ENCODE measurements at places on chromosomes 13 and 19. TPM values are rescaled to one million over a fixed set of nuclear protein-coding genes. Genes with fewer than 3 reads are reported as not detected.

- H3K27me3 ChIP-seq: no peaks in the 10 kb centered on the region
- no peak overlapping the region for H3K4me3 ChIP-seq
- no peaks in the 10 kb centered on the region for H3K36me3 ChIP-seq
- DNase-seq: no peak
- no peak overlapping the region for H3K27ac ChIP-seq
These were observed 34.6 kb downstream of the ADPRHL1 start for GRCh38 chr13:113418722-113419049.

ZNF432 gene
- 12.6 TPM for total RNA-seq

GRCh38 chr13:71879129-71879535, 12.1 kb upstream of the DACH1 start:
- no peak overlapping the region for H3K27ac ChIP-seq
- no peaks in the 10 kb centered on the region for H3K27me3 ChIP-seq
- peaks cover 9% of the 10 kb centered on the region for H3K4me1 ChIP-seq
- H3K36me3 ChIP-seq: no peaks in the 10 kb centered on the region
- H3K4me3 ChIP-seq: no peak overlapping the region

PLVAP gene
- total RNA-seq: not detected

ADPRHL1 gene
- 1.00 TPM for total RNA-seq

DNA sequence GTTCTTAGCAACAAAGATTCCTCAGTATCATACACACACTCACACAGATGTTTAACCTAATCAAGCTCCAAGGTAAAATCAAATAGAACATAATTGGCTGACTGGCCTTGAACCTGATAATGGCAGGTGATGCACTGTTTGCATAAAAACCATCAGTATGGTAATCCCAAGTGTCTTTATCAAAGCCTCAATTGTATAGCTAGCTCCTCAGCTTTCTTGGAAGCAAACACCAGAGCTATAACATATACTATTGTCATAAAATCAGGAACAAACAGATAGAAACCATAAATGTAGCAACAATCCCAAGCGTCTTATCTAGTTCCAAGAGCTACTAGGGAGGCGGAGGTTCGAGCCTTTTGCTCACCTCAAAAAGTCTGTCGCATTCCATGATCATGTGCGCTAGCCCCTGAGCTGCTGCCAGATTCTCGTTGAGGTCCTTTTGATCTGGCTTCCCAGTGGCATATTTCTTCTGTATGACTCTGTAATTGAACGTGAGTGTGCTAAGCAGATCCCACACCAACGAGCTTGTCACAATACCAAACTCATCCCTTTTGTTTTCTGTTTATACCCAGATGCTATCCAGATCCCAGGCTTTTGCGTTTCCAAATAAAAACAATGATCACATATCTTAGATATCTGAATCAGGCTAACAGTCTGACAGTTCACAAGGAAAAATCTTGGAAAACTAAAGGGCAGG, 95.3 kb downstream of the KL start:
- peaks cover 8% of the 10 kb centered on the region for H3K27me3 ChIP-seq
- no peaks in the 10 kb centered on the region for H3K36me3 ChIP-seq
- H3K4me1 ChIP-seq: no peaks in the 10 kb centered on the region
- DNase-seq: no peak
- no peak overlapping the region for H3K4me3 ChIP-seq

DNA sequence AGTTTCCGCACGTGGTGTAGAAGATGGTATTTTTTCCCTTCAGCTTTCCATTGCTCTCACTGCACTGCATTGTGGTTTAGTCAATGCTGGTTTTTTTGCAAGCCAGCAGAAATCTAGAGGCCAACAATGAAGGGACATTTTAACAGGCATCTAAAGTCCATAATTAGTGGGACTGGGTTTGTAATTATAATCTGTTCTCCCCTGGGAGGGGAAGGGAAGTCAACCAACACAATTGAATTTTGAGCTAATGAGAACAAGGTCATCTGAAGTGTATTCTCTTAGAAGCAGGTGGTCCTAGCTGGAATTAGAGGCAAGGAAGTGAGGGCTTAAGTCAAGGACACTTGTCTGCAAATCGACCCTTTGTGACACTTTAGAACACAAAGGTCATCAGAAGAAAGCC, 156.4 kb downstream of the MYO16 start:
- H3K4me3 ChIP-seq: no peak overlapping the region
- no peaks in the 10 kb centered on the region for H3K4me1 ChIP-seq
- no peaks in the 10 kb centered on the region for H3K36me3 ChIP-seq
- DNase-seq: no peak
- no peaks in the 10 kb centered on the region for H3K27me3 ChIP-seq

DKKL1 gene
- total RNA-seq: not detected

GALP gene
- total RNA-seq: not detected

DNA sequence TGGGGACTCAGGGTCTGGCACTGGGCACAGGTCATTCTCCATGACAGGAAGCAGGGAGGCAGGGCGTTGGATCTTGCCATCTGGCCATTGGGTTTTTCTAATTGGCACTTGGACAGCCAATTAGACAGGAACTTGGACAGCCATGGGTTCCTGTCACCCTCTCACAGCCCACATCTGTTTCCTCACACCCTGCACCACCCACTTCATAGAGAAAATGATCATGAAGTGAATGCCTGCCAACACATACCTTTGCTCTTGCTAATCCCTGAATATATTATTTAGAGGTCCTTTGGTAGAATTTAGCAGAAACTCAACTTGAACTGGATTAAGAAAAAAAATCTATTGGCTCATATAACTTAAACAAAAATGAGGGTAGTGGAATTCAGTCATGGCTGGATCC, 4.9 kb upstream of the OLFM2 start:
- DNase-seq: no peak
- peaks cover 21% of the 10 kb centered on the region for H3K27me3 ChIP-seq
- H3K36me3 ChIP-seq: no peaks in the 10 kb centered on the region
- peaks cover 6% of the 10 kb centered on the region for H3K4me1 ChIP-seq
- H3K27ac ChIP-seq: no peak overlapping the region
